ENCODE measurements at places on chromosomes 1 and 21.
A peak's percentile ranks its signal among the peaks of the same experiment; 100 is the strongest.

GRCh38 chr1:46401964-46402626 lies 8.0 kb downstream of the FAAH start:
- DNase-seq, result peak; percentile 53

DNA sequence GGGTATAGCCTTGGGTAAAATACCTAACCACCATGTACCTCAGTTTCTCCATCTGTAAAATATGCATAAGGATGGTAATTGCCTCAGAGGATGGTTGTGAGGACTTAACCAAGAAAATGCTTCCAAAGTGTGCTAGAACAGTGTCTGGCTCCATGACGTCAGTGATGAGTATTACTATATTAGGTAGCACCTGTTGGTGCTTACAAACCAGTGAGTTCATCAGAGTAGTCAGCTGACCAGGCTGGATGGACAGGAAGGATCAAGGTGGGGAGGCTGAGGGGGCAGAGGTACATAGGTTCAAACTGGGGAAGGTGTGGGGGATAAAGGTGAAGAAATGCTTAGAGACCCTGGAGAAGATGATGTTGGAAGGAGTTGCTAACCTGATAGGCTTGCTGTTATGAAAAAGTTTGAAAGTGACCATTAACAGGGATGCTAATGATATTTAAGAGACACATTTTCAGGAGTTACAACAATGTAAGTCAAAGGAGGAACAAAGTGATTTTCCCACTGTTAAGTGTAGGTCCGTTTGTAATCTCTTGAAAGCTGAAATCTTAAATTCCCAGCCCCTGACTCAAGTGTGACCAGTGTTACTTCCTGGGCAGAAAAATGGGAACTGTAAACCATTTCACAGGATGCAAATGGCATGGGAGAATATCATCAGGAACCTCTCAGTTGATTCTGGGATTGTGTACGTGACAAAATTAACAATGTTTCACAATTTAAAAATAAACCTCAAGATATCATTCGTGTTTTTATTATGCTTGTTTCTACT lies 4.4 kb downstream of the NTPCR start:
- DNase-seq, result no peak

DNA sequence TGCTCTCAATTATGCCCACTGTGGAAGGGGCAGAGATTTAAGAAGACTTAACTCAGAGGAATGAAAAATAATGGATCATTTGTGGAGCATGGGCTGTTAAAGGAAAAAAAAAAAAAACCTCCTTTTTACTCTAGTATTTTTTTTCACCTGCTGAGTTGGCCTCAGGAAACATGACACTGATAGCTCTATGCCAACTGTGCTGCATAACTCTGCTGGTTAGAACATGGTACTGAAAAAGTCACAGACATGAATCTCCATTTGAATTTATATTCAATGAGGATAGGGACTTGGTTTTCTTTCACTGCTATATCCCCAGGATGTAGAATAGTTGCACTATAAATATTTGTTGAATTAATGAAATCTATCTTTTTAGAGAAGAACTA lies 86.1 kb upstream of the KIAA0040 start:
- no peak for DNase-seq

DNA sequence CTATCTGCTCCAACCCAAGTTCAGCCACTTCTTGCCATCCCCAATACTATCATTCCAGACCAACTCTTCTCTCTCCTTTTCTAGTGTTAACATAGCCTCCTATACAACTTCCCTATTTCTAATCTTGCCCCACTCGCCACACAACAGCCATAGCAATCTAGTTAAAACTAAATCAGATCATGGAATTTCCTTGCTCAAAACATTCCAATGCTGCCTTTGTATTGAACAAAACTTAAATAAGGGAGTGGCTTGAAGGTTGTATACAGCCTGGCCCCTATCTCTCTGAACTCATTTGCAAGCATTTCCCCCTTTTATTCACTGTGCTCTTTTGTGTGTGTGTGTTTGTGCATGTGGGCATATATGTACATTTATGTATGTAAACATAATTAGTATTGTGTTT lies 118.1 kb upstream of the SGIP1 start:
- DNase-seq, result no peak

GRCh38 chr21:38244885-38245869 lies 11.6 kb upstream of the KCNJ15 start:
- DNase-seq, result no peak

- no peak for DNase-seq
These were observed 105.8 kb upstream of the WNT4 start for GRCh38 chr1:22248746-22249145.

DNA sequence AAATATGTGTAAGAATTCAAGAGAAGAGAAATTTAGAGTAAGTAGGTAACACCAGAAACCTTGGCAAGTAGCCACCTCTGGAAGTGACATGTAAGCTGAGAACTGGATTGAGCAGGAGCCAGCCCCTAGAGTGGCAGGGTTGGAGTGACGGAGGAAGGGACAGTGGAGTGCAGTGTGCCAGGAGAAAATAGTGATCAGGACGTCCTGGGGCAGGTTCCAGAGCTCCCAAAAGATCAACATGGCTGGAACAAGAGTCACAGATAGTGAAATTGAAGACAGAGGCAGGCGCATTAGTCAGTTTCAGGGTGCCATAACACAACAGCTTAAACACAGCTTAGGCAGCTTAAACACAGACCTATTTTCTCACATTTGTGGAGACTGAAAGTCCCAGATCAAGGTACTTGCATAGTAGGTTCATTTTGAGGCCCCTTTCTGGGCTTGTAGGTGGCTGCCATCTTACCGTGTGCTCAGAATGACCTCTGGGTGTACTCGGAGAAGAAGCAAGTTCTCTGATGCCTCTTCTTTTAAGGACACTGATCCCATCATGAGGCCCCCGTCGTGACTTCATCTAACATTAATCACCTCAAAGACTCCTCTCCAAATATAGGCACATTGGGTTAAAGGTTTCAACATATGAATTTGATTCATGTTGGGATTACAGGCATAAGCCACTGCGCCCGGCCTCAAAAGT lies 37.2 kb downstream of the GNPAT start:
- no peak for DNase-seq

GRCh38 chr1:5311634-5312292 lies 657.4 kb downstream of the AJAP1 start:
- no peak for DNase-seq

DNA sequence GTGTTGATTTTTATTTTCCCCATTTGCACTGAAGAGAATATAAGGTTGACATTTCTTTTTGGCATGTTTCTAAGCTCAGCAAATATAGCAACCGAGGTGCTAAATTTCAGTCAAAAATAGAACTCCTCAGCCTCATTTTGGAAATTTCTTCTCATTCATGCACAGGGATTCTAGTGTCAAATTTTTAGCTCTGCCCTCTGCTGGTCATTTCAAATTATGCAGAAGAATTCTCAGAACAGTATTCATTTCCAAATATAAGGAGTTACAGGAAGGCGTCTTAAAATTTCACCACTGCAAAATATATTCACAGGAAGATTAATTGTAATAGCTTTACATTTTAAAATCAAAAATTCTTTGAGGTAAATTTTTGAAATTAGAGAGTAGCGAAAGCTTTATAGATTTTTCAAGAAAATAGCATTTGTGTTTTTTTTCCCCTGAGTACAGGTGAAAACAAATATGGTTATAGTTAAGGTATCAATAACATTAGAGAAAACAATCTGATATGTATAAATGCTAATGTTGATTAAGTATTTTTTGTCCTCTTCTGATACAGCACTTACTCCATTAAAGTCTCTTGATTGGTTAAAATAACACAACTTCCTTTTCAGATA lies 57.9 kb downstream of the FMN2 start:
- DNase-seq, result peak; percentile 14

GRCh38 chr21:26210614-26211013 lies 40.0 kb upstream of the APP start:
- no peak for DNase-seq

GRCh38 chr1:6208723-6209660 lies 3.1 kb downstream of the RNF207 start:
- DNase-seq, result peak; percentile 25

DNA sequence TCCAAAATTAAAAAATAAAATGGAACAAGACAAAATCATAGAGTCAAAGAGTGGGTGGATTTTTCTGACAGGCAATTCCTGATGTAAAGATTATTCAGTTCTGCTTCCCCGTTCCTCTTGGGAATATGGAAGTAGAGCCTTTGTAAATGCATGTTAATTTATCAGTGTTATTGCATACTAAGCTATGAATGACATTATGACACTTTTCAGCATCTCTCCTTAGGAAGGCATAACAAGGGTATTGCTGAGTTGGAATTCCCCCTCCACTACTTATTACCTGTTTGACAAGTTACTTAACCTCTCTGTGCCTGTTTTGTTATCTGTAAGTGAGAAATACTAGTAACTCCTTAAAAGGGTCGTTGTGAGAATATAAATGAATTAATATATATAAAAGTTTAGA lies 640.4 kb downstream of the LMO4 start:
- DNase-seq, result no peak

DNA sequence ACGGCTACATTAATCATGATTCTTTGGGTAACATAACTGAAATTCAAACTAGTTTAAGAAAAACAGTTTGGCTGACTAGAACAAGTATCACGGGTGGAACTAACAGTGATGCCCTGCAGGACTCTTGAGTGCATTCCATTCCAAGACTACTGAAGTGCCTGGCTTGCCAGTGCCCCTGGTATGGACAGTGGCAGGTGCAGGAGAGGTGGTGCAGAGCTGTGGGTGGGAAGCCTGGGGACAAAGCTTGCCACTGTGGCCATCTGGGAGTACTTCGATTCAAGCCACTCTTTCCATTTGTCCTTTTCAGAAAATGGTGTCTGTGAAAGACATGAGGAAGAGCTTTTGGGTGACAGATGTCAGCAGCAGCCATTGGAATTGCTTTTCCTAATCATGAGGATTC lies 166.5 kb downstream of the RRAGC start:
- DNase-seq, result no peak

DNA sequence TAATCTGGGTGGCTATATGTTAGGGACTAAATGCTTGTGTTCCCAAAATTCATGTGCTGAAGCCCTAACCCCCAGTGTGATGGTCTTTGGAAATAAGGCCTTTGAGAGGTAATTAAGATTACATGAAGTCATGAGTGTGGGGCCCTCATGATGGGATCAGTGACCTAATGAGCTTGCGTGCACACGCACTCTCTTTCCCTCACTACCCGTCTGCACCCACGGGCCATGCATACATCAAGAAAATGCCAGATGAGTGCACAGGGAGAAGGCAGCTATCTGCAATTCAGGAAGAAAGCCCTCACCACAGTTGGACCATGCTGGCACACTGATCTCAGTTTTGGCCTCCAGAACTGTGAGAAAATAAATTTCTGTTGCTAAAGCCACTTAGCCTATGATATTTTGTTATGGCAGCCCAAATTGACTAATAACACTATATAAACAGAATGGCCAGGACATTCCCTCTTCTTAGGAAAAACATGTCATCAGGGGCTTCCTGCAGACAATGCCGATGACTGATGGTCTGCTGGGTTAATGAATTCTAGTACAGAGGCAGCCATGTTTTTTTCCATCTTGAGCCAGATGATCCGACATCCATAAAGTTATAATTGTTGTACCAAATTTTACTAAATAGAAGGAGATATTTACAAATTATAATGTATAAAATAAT lies 18.1 kb upstream of the MYOG start:
- DNase-seq, result no peak

- no peak for DNase-seq
These were observed 63.0 kb downstream of the PROX1 start for GRCh38 chr1:214050513-214051401.

DNA sequence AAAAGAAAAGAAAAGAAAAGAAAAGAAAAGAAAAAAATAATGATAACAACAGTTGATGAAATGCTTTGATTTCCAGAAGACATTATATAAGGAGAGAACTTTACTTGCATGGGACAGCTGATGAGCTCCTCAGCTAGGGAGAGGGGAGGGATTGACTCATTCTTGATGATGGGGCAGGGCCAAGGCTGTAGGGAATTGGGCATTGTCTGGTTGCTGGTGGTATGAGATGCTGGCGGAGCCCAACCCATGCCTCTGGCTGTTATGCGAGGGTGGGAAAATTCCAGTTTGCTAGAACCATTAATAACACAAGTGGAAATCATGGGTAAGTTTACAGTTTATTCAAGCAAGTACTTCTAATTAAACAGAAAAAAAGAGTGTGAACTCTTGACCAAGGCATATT lies 36.0 kb upstream of the KIF26B start:
- DNase-seq, result no peak

GRCh38 chr1:155976062-155976912 lies 2.1 kb downstream of the ARHGEF2 start:
- peak; percentile 97 for DNase-seq

DNA sequence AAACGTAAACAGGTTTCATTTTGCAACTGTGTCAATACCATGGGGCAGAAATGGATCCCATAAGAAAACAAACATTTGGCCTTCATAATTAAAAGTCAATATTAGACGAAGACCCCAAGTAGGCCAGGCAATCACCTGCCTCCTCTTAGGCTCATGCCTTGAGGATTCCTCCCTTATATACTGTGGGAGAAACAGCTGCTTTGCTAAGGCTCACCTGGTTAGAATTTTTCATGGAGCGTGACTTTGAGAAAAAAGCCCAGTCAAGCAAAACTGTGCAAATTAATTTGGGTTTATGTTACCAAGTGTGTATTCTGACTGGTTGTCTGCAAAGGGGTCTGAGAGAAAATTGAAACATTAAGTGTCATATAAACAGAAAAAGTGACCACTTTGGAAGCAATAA lies 605.3 kb upstream of the USP24 start:
- DNase-seq, result no peak

- DNase-seq, result no peak
These were observed 18.3 kb upstream of the CNR2 start for GRCh38 chr1:23931491-23931880.

- DNase-seq, result no peak
These were observed 11.2 kb downstream of the ACTRT2 start for GRCh38 chr1:3032371-3033039.

DNA sequence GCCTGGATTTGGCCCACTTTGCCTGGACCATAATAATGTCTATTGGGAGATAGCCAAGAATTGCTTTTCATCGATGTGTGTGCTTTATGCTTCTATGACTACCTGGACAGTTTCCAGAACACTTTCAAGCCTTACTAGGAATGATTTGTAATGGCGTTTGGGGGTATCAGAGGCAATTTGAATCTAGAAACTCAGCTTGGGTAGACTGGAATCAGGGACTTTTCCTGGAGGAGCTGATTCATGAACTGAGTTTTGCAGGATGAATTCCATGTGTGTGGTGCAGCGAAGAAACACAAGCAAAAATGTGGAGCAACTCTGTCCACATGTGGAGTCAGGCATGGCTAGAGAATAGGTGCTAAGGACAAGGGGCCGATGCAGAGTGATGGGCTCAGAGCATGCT lies 11.9 kb upstream of the TMEM61 start:
- no peak for DNase-seq

DNA sequence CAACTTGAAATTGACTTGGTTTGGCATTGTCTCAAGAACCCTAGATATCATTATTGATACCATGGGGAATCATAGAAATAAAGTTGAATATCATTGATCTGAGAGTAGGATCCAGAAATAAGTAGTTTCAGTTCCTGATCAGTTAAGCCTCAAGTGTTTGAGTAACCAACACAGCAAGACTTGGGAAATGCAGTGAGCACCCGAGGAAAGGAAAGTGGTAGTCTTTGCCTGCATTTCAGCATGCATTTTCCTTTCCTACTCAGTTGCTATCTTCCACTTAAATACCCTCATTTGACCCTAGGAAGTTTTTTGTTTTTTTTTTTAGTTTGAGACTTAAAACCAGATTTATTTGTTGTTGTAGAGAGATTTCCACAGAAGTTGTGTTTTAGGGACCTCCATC lies 18.9 kb downstream of the CLEC20A start:
- no peak for DNase-seq

- DNase-seq, result no peak
These were observed 325.6 kb downstream of the RRAGC start for GRCh38 chr1:38533772-38534472.

- no peak for DNase-seq
These were observed 101.8 kb downstream of the CD247 start for GRCh38 chr1:167416506-167416905.
